ENCODE measurements at places on chromosomes 6 and 20. TPM values are rescaled to one million over a fixed set of nuclear protein-coding genes. Genes with fewer than 3 reads are reported as not detected.
A peak's percentile ranks its signal among the peaks of the same experiment; 100 is the strongest.

The BPIFB2 gene
- total RNA-seq, result not detected

DNA sequence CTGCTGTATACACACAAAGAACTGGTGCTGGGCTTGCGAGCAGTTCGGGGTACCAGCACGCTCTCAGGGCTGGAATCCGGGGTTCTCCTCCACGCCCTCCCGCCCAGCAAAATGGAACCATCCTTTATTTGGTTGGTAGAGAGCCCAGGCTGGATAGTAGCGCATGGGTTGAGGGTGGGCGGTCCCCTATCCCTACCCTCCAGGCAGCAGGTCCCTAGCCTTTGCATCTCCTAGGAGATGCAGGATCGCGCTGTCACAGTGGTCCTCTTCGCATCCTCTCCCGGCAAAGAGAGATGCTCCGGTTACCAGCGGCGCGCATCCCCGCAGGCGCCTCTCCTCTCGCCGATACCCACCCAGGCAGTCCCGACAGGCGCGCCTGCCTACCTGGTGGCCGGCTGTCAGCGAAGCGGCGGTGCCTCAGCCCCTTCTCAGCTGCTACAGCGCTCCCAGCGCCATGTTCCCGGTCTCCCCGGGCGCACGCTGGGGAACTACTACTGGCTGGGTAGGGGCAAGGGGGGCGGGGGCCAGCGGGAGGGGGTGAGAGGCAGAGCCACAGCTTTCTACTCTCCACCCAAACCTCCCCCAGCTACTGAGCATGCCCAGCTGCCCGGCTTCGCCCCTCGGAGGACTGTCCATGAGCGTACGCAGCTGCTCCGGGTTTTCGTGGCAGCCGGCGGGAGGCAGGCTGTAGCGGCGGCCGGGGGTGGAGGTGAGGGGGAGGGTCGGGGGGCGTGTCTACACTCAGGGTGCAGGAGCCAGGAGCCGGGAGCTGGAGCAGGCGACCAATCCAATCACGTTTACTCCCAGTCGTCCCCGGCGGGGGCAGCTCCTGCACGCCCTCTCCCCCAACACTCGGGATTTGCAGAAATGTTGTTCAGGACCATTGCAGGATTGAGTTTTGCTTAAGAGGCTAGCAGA is at the start of gene PAK5:
PAK5 (minus strand) TSS at position 699 of the 918 bp plus-strand sequence. CDS start 194,748 bp downstream, outside the sequence.
- DNase-seq, result peak; percentile 26

The EMILIN3 gene
- not detected for total RNA-seq

DNA sequence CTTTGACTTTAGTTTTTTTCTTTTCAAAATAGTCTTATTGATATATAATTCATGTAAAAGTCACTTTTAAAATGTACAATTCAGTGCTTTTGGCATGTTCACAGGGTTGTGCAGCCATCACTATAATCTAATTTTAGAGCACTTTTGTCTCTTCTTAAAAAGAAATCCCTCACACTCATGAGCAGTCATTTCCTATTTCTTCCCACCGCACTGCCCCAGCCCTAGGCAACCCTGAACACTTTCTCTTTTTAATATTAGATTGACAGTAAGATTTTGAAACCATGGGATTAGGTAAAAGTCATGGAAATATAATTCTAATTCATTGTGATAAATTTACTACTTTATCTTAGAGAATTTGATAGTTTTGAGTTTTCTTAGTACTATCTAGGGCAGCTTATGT is 309.4 kb downstream of the UTRN start:
- no peak for DNase-seq

The DEFB116 gene
- total RNA-seq, result not detected

- no peak for DNase-seq
Observed at GRCh38 chr20:31590717-31591225, 14.3 kb upstream of the ID1 start.

Data from endothelial cell of umbilical vein (primary cell).